ENCODE measurements at places on chromosomes 6 and 20. TPM values are rescaled to one million over a fixed set of nuclear protein-coding genes. Genes with fewer than 3 reads are reported as not detected.

GRCh38 chr20:11436113-11436905 is 481.4 kb upstream of the BTBD3 start:
- DNase-seq, result no peak

DNA sequence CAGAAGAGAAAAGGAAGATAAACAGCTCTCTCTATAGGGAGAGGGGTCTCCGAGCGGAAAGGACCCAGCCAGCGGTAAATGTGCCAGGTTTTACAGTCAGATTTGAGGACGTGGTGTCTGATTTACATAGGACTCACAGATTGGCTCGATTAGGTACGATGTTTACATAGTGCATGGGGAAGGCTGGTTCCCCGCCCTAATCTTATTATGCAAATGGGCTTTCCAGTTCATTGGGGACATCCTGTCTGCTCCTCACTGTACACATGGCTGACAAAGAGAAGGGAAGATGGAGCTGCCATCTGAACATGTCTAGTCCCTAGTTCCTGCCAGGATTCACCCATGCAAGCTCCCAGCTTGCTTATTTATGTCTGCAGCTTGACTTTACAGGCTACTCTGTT is 119.9 kb downstream of the RNF144B start:
- no peak for DNase-seq

DNA sequence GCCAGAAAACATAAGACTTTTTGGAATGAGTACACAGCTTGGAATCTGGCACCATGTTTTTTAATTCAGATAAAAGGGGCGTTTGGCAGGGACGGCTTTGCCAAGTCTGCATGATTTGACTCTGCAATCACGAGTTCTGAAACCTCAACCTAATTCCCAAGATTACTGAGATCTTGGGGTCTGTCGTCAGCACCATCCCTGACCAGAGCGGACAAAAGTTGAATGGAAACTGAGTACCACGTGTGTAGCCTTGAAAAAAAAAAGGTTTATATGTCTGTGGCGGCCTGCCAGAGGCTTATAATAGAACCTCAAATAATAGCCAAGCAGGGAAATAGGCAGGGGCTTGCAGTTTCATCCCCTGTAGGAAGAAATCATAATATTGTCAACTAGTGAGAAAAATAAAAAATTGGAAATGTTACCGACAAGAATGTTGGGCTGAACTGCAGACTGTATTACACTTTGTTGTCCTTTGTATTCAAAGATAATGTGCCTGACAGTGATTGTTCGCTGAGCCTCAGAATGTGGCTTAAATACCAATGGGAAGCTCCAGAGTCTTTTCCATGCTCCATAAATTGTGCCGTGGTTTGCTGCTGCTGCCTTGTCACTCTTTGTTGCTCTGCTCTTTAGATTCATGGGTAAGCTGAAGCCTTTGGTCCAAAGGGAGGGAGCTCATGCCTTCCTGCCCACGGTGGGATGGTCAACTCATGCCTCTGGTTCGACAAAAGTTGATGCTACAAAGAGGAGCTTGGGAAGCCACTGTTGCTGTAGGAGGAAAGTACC is 118.8 kb upstream of the ARID1B start:
- no peak for DNase-seq

DNA sequence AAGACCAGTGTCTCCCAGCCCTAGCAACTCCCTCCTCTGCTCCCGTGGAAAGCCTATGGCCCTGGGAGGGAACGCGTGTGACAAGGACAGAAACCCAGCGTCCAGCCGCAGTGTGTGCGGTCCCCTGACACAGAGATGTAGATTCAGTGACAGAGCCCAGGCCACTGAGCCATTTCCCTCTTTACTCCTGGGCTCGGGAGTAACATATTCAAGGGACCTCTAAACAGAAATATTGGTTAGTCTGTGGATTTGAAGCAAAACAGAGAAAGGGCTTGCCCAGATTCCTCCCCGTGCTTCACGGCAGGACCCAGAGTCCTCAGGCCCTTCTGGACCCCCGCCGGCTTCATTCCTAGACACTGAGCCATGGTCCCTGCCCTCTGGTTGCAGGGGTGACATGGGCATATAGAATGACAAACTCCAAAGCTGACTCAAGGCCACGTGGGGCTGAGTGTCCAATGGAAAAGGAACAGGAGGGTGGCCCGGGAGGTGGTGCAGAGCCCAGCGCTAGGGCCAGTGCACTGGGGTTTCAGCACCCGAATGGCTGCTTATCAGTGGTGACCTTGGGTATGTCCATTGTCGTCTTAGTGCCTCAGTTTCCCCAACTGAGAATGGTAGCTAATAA is 248.2 kb downstream of the QKI start:
- no peak for DNase-seq

DNA sequence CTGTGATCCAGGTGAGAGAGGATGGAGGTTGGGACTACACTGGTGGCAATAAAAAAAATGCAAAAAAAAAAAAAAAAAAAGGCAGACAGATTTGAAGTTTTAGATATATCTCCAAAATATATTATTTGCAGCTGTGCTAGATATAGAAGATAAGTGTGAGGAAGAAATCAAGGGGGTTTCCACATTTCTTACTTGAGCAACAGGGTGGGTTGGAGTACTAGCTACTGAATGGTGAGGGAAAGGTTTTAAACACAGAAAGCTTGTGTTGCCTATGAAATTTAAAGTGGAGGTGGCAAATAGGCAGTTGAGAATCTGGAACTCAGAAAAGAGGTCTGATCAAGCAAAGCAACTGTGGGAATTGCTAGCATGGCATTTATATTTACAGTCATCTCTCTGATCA is 59.9 kb upstream of the GNRH2 start:
- no peak for DNase-seq

DNA sequence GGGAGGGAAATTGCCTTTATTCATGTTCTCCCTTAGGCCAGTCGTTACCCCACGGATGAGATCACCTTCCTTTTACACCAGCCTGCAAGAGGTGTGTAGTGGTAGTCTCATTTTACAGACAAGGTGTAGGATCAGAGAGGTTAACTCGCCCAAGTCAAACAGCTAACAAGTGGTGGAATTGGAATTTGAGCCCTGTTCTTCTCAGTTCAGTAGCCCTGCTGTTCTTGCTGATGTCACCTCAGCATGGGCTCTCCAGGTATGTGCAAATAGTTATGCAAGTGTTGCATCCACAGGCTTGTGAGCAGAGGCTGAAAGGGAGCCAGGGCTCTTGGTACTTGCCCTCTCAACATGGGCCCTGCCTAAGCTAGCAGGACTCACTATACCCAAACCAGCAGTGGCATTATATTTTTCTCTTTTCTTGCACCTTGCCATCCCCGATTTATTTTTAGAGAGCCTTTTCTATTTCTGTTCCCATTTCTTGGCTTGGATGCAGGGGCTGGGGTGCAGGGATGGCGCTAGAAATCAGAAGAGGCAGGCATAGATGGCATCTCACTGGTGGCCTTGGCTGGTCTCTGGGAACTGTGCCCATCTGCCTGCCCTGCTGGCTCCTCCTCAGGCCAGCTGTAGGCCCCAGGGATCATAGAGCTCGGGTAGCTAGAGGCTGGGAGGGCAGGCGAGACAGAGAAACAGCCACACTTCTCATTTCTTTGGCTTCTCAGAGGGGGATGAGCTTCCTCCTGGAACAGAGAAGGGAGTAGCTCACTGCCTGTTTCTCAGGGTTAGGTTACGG is 18.2 kb downstream of the PPARD start:
- DNase-seq, result no peak

GRCh38 chr20:24999568-24999967 is 7.0 kb upstream of the APMAP start:
- DNase-seq, result no peak

DNA sequence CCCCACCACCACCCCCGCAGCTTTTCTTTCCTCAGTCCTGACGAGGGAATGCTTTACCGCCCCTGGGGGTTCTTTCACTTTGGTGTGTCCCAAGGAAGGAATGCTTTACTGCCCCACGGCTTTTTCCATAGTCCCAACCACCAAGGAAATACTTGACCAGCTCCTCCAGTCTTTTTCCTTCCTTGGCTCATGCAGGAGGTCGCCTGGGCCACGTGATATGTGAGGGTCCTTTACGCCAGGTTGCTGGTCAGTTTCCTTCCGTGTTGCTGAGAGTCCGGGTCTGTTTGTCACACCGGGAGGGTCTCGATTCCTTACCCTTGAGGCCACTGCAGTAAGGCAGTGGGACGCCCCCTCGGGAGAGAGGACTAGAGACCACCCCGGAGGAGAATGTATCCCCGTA is 58.9 kb upstream of the CDH4 start:
- no peak for DNase-seq

- no peak for DNase-seq
These were observed 6.9 kb upstream of the RAET1E start for GRCh38 chr6:149904661-149905370.

GUCA1A gene
- total RNA-seq, result 0.91 TPM

FOXS1 gene
- 2.5 TPM for total RNA-seq

YWHAB gene
- total RNA-seq, result 114 TPM

TSBP1 gene
- total RNA-seq, result not detected
